Nasal cavity respiratory epithelium epithelial cell of viscerocranial mucosa (primary cell): ENCODE measurements at places on chromosomes 5 and 9. TPM values are rescaled to one million over a fixed set of nuclear protein-coding genes. Genes with fewer than 3 reads are reported as not detected.

The PDE8B gene
- under 0.01 and 0.07 TPM in 2 replicates for total RNA-seq

The NIM1K gene
- under 0.01 and 0.07 TPM in 2 replicates for total RNA-seq

The BAAT gene
- under 0.01 and 0.07 TPM in 2 replicates for total RNA-seq

The MTRR gene
- total RNA-seq = 27.7 and 32.7 TPM in 2 replicates

The LHX3 gene
- total RNA-seq = not detected in 2 replicates

The ZNF367 gene
- 0.14 and 0.34 TPM in 2 replicates for total RNA-seq

The PCDHGA7 gene
- total RNA-seq = under 0.01 and 1.8 TPM in 2 replicates
